ENCODE measurements at places on chromosomes 5 and 9.

DNA sequence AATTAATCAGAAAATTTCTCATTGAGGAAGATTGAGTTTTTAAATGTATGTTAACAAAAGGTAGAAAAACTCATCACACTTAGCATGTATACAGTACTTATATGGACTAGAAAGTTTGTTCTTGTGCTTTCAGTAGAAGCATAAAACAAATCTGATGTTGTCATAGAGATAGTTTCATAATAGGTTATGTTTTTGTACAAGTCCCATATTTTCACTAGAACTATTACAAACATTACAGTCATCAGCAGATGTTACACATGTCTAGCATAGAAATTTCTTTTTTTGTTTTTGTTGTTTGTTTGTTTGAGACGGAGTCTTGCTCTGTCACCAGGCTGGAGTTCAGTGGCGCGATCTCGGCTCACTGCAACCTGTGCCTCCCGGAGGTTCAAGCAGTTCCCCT, 131.4 kb downstream of the COMMD10 start:
- H3K4me1 ChIP-seq = no peaks in the 10 kb centered on the region
- H3K27me3 ChIP-seq = no peaks in the 10 kb centered on the region
- DNase-seq = no peak
- H3K4me3 ChIP-seq = no peak overlapping the region
- H3K36me3 ChIP-seq = no peaks in the 10 kb centered on the region

GRCh38 chr5:124193371-124193789, 553.1 kb downstream of the ZNF608 start:
- DNase-seq = no peak
- no peaks in the 10 kb centered on the region for H3K27me3 ChIP-seq
- H3K27ac ChIP-seq = no peak overlapping the region
- H3K4me3 ChIP-seq = no peak overlapping the region

GRCh38 chr5:142316681-142317080, 8.1 kb downstream of the SPRY4 start:
- peaks cover 26% of the 10 kb centered on the region for H3K36me3 ChIP-seq
- H3K27ac ChIP-seq = peak overlapping the region; percentile 46
- no peaks in the 10 kb centered on the region for H3K27me3 ChIP-seq
- no peak for DNase-seq
- peaks cover 93% of the 10 kb centered on the region for H3K4me1 ChIP-seq
- H3K4me3 ChIP-seq = no peak overlapping the region

GRCh38 chr5:150600616-150601490, 39.6 kb upstream of the SYNPO start:
- H3K4me3 ChIP-seq = no peak overlapping the region
- H3K36me3 ChIP-seq = no peaks in the 10 kb centered on the region
- no peaks in the 10 kb centered on the region for H3K27me3 ChIP-seq
- peak; percentile 43 for DNase-seq
- H3K27ac ChIP-seq = peak overlapping the region; percentile 38

GRCh38 chr9:105901514-105902109, 207.3 kb downstream of the TMEM38B start:
- H3K27me3 ChIP-seq = no peaks in the 10 kb centered on the region
- H3K36me3 ChIP-seq = no peaks in the 10 kb centered on the region
- no peak overlapping the region for H3K27ac ChIP-seq
- DNase-seq = no peak

DNA sequence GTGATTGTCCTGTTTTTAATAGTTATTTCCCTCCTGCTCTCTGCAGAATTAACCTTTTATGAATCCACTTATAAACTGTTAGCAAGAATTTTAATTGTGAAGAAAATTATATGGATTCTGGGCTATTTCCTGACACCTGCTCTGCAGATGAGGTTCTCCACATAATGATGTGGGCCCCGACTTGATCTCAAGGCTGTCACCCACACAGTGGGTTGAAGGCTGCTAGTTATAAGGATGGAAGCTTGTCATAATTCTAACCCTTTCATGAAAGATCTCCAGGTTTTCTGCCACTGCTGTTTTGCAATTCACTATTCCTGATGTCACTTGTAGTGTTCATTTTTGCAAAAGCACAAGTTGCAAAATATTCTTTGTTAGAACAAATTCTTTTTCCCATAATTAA, 69.1 kb upstream of the MAN2A1 start:
- no peak overlapping the region for H3K27ac ChIP-seq
- H3K27me3 ChIP-seq = no peaks in the 10 kb centered on the region
- DNase-seq = no peak
- H3K4me3 ChIP-seq = no peak overlapping the region
- H3K4me1 ChIP-seq = peaks cover 21% of the 10 kb centered on the region
- H3K36me3 ChIP-seq = no peaks in the 10 kb centered on the region

GRCh38 chr9:78017190-78017693, 14.4 kb downstream of the GNAQ start:
- no peaks in the 10 kb centered on the region for H3K27me3 ChIP-seq
- H3K4me1 ChIP-seq = peaks cover 38% of the 10 kb centered on the region
- no peaks in the 10 kb centered on the region for H3K36me3 ChIP-seq
- no peak for DNase-seq
- no peak overlapping the region for H3K4me3 ChIP-seq

DNA sequence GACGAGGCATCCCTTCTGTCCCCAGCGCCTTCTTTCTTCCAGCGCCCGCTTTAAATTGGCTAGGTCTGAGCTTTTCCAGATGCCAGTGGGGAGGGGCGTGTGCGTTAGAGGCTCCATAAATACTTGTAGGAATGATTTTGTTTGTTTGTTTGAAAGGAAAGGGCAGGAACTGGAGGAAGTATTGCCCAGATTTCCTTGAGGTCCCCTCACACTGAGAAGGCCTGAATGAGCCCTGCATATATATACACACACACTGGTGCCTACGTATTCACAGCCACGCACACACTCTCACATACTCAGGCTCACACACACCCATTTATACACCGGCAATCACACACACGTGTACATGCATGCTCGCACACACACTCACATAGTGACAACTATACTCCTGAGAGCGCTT, 1.0 kb upstream of the SLIT3 start:
- DNase-seq = no peak
- H3K27ac ChIP-seq = no peak overlapping the region
- peak overlapping the region; percentile 55 for H3K4me3 ChIP-seq
- H3K36me3 ChIP-seq = no peaks in the 10 kb centered on the region
- peaks cover 40% of the 10 kb centered on the region for H3K27me3 ChIP-seq

- no peaks in the 10 kb centered on the region for H3K27me3 ChIP-seq
- no peak for DNase-seq
- H3K27ac ChIP-seq = no peak overlapping the region
- no peak overlapping the region for H3K4me3 ChIP-seq
- H3K36me3 ChIP-seq = no peaks in the 10 kb centered on the region
- H3K4me1 ChIP-seq = no peaks in the 10 kb centered on the region
Observed at GRCh38 chr9:24464319-24464951, 81.3 kb downstream of the IZUMO3 start.

GRCh38 chr9:92140754-92141143, 25.5 kb upstream of the SPTLC1 start:
- no peak for DNase-seq
- peak overlapping the region; percentile 49 for H3K4me3 ChIP-seq
- no peak overlapping the region for H3K27ac ChIP-seq
- no peaks in the 10 kb centered on the region for H3K36me3 ChIP-seq

DNA sequence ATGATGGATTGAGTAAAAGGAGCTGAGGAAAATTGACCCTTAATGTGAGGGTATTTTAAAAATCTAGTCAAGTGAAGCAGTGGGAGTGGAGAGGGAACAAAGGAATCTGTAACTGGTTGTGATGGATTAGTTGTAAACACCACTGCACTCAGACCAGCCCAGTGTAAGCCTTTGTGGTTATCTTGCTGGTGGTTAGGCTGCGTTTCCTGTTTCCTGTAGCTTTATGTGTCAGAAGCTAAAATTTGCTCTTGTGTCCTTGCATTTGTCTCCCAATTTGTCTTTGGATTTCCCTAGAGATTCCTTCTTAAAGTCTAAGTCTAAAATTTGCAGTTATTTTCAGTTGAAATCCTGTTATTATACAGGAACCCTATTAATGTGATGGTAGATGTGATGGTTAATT, 6.3 kb downstream of the IFNA21 start:
- H3K4me1 ChIP-seq = no peaks in the 10 kb centered on the region
- DNase-seq = no peak
- H3K27ac ChIP-seq = no peak overlapping the region
- H3K27me3 ChIP-seq = no peaks in the 10 kb centered on the region

- no peaks in the 10 kb centered on the region for H3K27me3 ChIP-seq
- no peaks in the 10 kb centered on the region for H3K4me1 ChIP-seq
- H3K27ac ChIP-seq = no peak overlapping the region
Observed at GRCh38 chr5:28855626-28856025, 1817.2 kb upstream of the CDH9 start.

Data from lower lobe of right lung (tissue), 2 donors.